NCI-H1105 (cell line): ENCODE measurements at places on chromosomes 16 and 17.
A peak's percentile ranks its signal among the peaks of the same experiment; 100 is the strongest.

- no peak for DNase-seq
Observed at GRCh38 chr17:34665150-34665806, 85.9 kb downstream of the TMEM132E start.

DNA sequence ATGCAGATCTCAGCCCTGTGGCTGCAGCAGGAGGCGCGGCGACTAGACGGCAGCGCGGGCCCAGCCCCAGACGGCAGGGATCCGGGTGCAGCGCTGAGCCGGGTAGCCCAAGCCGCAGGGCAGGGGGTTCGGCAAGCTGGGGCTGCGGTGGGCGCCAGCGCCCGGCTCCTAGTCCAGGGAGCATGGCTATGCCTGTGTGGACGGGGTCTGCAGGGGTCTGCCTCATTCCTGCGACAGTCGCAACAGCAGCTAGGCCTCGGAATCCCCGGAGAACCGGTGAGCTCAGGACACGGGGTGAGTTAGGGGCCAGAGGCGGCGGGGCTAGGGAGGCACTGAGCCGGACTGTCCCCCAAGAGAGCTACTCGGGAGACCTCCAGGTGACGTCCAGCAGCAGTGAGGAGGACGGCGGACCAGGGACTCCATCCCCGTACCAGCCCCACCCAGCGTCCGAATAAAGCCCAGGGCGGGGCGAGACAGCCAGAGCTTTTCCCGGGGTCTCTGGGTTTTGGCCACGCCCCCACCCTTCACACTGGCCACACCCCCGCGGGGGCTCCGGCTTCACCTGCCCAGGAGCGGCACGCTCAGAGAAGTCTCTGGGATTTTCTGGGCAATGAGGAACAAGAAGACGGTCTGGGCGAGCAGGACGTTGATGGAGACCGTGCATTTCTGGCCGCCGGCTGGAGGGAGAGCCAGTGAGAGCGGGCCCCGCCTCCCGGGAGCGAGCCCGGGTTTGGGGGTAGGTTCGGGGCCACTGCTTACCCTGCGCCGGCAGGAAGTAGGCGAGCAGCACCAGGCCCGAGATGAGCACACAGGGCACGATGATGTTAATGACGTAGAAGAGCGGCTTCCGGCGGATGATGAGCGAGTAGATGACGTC is 1.1 kb downstream of the C17orf107 start:
- DNase-seq = no peak

- no peak for DNase-seq
Observed at GRCh38 chr16:87661561-87661960, 59.3 kb downstream of the JPH3 start.

GRCh38 chr17:7982666-7983065 is 19.7 kb upstream of the GUCY2D start:
- no peak for DNase-seq

- DNase-seq = no peak
Observed at GRCh38 chr16:79562166-79562823, 38.2 kb downstream of the MAF start.

DNA sequence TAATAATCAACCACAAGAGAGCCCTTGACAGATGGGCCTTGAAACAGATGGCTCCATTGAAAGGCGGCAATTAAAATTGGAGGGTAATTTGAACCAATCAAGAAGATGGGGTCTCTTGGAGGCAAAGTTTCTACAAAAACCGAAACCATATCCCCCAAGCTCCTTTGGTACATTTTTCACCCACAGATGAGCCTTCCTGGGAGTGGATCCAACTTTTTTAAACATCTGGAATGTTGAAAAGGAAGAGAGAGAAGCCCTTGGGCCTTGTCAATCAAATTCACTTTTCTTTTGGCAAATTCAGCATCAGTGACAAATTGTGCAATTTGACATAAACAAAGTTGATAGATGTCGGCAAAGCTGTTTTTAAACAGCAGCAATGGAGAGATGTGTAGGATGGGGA is 13.2 kb upstream of the NUP93 start:
- no peak for DNase-seq

- no peak for DNase-seq
Observed at GRCh38 chr17:44266402-44267164, 1.4 kb downstream of the SLC4A1 start.

- no peak for DNase-seq
Observed at GRCh38 chr17:80414508-80414802, 512 bp upstream of the ENDOV start.

GRCh38 chr17:58336456-58337209 is 8.0 kb upstream of the TSPOAP1 start:
- no peak for DNase-seq

DNA sequence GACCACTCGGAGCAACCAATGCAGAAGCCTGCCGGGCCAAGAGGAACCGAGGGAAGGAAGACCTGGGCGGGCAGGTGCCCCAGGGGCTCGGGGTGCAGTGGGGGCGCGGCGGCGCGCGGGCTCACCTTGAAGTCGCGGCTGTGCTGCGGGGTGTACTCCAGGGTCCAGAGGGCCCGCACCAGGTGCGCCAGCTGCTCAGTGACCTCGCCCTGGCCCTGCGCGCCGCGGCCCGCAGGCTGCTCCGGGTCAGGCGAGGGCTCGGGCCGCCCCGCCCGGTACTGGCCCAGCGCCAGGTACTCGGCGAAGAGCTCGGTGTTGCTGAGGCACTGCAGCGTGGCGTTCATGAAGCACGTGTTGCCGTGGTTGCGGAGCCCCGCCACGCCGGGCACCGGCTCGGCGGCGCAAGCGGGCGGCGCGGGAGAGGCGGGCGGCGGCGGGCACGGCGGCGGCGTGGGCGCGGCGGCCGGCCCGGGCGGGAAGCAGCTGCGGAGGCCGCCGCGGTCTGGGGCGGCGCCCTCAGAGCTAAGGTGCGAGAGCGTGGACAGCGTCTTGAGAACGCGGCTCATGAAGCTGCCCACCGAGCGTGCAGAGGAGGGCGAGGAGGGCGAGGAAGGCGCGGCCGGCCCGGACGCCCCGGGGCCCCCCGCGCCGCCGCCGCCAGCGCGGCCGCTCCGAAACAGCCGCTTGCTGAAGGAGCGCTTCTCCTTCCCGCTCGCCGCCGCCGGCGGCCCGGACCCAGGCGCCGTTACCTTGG is 562 bp downstream of the USP31 start:
- peak; percentile 25 for DNase-seq

GRCh38 chr17:72363089-72363610 is 242.3 kb downstream of the SOX9 start:
- DNase-seq = no peak
